NCI-H748 treated with DMSO at 0.1 percent for 48 hours (cell line): ENCODE measurements at places on chromosomes 16 and 17.
A peak's percentile ranks its signal among the peaks of the same experiment; 100 is the strongest.

- no peak for DNase-seq
These were observed 38.7 kb upstream of the AQP8 start for GRCh38 chr16:25177831-25178688.

GRCh38 chr16:79360267-79360666, 240.3 kb downstream of the MAF start:
- no peak for DNase-seq

DNA sequence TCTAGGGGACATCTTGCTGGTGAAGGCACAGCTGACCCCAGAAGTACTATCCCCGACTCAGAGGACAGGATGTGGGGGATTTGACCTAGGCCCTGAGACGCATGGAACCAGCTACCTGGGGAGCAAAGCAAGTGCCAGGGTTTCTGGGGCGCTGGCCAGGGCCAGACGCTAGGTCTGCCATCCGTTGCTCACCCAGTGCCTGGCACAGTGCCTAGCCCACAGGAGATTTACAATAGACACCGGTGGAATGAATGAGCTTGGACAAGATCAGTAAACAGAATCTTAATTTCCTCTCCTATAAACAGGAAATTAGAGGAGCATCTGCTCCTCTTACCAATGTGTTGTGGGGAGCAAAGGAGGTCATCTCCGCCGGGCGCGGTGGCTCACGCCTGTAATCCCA, 5.0 kb downstream of the RPRML start:
- no peak for DNase-seq

DNA sequence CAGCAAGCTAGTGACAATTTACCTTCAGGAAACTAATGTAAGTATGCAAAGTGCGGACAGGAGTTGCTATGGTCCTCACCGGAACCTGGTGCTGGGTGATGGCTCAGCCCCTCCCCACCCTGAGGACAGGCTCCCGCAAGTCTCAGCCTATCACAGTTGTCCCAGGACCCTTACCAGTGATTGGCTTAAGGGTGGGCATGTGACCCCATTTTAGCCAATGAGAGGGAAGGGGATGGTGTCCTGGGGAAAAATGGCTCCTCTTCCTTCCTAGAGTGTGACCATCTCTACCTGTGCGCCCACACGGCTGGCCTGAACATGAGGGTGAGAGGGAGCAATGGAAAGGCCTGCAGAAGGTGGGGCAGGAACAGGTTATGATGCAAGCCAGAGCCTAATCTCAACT, 80.4 kb downstream of the C16orf78 start:
- no peak for DNase-seq

GRCh38 chr16:4328782-4329775, 13.2 kb downstream of the GLIS2 start:
- no peak for DNase-seq

GRCh38 chr17:49875685-49876084, 27.8 kb upstream of the TAC4 start:
- no peak for DNase-seq

- DNase-seq = no peak
These were observed 484.9 kb upstream of the WSB1 start for GRCh38 chr17:26809033-26809432.

DNA sequence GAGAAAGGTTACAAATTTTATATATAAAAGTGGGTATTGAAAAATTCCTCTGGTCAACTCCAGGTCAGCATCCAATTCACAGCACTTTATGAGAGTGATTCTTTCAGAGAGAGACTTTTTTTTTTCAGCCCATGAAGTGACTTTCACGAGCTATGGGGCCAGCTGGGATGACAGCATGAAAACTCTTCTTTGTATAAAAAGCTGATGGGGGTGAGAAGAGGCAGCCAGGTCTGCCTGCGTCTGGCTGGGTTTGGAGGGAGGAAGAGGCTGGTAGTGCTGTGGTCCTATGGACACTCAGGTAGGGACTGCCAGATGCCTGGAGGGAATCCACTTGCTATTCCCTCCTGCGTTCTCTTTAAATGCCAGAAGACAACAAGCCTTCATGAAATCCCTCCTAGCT, 250.6 kb downstream of the UTP18 start:
- DNase-seq = no peak

GRCh38 chr17:59776577-59776976, 69.1 kb downstream of the VMP1 start:
- DNase-seq = no peak

DNA sequence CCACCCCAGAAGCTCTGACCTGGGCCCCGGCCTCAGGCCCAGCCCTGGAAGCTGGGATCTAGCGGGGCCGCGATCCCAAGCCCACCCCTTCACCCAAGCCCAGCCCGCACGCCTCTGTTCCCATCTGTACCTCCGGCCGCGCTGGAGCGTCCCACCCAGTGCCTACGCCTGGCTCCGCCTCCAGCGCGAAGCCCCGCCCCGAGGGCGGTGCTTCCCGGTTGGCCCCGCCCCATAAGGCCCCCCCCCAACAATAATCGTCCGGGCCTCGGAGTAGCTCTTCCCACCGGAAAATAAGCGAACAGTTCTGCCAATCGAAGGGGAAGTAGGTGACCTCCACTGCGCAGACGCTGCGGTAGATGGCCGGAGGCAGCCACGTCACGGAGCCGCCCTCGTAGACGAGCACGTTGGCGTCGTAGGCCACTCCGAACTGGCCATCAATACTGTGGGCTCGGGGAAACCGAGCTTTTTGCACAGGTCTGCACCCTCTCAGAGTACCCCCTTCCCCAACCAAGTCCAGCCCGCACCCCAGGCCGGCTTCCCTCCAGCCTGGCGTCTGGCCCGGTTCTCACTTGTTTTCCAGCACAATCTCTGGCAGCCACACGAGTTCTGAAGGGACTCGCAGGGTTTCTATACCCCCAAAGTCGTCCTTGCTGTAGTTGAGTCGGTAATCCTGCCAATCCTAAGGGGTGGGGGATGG, 1.1 kb downstream of the CHRNE start:
- DNase-seq = no peak

DNA sequence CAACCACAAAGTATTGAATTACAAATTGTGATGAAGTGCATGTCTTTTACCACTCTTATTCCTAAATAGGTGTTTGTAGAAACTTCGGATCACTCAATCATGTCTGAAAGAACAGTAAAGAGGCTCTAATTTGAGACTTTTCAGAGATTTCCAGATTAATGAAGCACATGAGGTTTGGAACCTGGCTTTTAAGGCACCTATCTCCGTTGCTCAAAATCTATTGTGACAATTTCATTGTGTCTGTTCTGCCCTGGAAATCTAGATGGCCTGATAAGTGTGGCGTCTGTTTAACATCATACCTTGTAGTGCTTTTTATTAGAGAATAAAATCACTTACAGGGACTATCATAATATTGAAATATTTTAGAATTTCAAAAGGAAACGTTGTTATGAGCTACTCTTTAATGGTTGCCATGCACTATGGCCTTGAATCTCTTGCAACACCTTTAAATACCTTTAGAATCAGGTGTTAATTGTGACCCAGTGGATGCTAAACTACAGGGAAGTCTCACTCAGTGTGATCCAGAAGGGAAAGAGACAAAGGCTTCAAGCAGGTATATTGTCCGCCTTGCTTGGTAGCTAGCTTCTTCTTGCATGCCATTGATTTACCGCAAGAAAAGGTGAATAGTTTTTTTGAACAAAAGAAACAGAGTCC, 210.3 kb downstream of the CNTNAP4 start:
- no peak for DNase-seq

DNA sequence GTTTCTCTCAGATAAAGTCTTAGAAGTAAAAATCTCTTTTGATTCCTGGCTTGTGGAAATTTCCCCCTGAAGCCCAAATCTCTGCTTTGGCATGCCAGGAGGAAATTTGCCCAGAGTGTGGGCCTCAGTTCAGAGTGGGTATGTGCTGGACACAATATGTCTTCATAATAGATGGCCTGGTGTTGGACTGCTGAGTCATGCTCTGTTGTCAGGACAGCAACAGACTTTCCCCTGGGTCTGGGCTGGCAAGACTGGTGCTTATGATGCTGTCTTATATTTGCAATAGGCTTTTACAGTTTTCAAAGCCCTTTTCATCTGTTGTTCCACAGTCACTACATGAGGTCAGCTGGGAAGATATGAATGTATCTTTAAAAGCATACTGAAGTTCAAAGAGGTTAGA, 57.0 kb downstream of the SHISA9 start:
- DNase-seq = no peak

- no peak for DNase-seq
These were observed 264.7 kb downstream of the C16orf95 start for GRCh38 chr16:87052506-87052905.

DNA sequence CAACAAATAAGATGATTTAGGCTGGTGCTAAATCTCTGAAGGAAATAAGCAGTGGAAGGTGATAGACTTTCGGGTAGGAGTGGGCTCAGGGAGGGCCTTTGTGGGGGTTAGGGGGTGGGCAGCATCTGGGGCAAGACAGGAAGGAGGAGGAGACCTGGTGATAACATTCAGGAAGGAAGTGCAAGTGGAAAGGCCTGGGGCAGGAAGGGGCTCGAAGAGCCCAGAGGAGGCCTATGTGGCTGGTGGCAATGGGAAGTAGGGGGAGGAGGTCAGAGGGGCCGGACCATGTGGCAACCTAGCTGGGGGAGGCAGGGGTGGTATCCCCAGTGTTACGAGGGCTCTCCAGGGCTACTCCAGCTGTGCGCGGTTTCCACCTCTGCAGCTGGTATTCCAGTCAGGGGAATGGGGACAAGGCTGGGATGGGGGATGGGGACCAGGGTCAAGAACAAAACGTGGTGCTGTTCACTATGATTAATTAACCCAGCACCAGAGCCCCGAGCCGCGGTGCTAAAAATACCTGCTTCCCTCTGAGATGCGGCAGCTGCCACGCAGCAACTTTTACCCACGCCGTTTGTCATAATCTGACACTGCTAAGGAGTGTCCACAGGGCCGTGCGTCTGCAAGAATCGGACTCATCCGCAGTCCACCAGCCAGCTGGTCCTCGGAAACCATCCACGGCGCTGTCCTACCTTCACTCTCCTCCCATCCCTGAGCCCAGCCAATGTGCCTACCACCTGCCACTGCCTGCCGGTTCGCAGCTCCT, 5.2 kb upstream of the CCDC182 start:
- no peak for DNase-seq

DNA sequence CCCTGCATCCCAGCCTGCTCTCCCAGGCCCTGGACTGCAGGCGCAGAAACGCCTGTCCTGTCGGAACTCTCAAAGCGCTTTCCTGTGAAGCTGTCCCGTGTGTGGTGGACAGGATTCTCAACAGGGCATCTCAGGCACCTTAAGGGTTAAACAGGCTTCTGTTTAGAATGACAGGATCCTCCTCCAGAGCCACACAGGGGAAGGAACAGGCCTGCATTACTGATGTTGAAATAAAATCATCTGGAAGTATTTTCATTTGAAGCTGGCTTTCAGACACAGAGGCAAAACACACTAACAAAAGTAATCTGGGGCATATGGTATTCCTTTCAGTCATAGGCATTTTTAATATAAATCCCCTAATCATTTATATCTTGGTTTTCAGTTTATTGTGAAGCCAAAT, 7.4 kb downstream of the HS3ST3A1 start:
- DNase-seq = no peak

- no peak for DNase-seq
These were observed 6.2 kb downstream of the TMC6 start for GRCh38 chr17:78122216-78122930.

GRCh38 chr16:54434859-54435258, 148.3 kb upstream of the IRX3 start:
- no peak for DNase-seq

DNA sequence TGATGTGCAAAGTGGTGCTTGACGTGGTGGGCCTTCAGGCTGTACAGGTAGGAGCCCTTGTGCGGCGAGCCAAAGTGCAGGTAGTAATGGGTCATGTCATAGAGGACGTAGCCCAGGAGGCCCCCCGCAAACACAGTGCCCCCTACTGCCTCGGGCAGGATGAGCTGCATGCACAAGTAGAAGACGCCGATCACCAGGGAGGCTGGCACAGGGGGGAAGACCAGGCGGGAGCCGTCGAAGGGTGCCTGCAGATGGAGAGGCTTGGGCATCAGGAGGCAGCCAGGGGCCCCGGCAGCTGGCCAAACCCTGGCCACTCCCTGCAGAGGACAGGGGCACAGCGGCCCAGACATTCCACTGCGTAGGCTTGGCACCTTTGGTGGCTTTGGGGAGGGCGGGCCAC, 15.7 kb upstream of the MLKL start:
- DNase-seq = no peak

DNA sequence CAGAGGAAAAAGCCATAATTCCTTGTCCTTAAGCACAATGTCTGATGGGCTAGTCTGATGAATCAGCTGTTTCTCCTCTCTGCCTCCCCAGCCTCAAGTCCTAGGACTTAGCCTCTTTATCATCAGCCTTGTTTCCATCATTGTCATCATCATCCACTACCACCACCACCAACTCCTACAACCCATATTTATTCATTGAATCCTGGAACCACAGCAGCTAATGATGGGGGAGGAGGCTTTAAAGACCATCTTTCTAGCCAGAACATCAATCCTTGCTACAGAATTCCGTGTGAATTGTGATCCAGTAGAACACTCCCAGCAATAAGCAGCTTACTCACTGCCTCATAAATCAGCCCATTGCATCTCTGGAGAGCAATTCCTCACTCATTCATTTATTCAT, 97.6 kb upstream of the TMEM132E start:
- no peak for DNase-seq

GRCh38 chr17:67125417-67125816, 81.1 kb downstream of the CACNG1 start:
- DNase-seq = no peak

GRCh38 chr17:76104140-76104895, 731 bp upstream of the EXOC7 start:
- no peak for DNase-seq

- no peak for DNase-seq
These were observed 3.0 kb downstream of the SALL1 start for GRCh38 chr16:51147776-51148677.

DNA sequence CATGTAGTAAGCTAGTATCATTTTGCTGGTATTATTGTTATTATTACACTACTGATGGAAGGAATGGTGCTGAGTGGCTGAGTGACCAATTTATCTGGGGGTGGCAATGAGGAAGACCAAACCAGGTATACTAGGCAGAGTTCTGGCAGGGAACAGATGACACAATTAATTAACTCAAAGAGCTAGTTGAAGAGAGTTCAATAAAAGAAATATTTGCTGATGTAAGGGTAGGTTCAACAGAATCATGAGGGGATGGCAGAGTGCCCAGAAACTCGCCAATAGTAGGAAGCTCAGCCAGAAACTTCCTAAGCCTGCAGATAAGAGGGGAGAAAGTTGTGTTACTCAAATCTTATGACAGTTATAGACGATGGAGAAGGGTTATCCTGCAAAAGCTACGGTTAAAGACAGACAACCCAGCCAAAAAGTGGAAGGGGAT, 352.5 kb downstream of the KCNJ2 start:
- peak; percentile 56 for DNase-seq

- no peak for DNase-seq
These were observed 148.2 kb upstream of the GOT2 start for GRCh38 chr16:58882292-58882691.

DNA sequence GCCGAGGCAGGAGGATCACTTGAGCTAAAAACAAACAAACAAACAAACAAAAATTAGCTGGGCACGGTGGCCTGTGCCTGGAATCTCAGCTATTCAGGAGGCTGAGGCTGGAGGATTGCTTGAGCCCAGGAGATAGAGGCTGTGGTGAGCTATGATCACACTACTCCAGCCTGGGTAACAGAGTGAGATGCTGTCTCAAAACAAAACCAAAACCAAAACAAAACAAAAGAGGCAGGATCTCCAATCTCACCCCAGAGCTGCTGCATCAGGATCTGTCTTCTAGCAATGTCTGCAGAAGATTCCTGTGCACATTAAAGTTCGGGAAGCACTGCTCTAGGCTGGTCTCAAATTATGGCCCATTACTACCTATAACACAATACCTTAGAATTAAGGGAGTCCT, 43.1 kb downstream of the MAP2K6 start:
- no peak for DNase-seq
